Suppressor macrophage (primary cell): ENCODE measurements at places on chromosomes 2 and 18.

DNA sequence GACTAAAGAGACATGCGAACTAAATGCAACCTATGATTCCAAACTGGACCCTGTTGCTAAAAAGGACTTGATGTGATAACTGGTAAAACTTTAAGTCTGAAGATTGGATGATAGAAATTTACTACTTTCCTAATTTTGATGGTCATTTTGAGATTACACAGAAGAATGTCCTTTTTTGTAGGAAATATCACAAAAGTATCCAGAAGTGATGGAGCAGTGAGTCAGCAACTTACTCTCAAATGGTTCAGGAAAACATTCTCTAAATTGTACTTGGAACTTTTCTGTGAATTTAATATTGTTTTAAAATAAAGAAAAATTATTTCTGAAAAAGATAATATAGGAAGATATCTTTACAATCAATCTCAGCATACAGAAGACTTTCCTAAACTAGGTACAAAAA, 19.9 kb downstream of the MBOAT2 start:
- DNase-seq = no peak

GRCh38 chr2:42844366-42844765, 52.0 kb upstream of the HAAO start:
- no peak for DNase-seq

DNA sequence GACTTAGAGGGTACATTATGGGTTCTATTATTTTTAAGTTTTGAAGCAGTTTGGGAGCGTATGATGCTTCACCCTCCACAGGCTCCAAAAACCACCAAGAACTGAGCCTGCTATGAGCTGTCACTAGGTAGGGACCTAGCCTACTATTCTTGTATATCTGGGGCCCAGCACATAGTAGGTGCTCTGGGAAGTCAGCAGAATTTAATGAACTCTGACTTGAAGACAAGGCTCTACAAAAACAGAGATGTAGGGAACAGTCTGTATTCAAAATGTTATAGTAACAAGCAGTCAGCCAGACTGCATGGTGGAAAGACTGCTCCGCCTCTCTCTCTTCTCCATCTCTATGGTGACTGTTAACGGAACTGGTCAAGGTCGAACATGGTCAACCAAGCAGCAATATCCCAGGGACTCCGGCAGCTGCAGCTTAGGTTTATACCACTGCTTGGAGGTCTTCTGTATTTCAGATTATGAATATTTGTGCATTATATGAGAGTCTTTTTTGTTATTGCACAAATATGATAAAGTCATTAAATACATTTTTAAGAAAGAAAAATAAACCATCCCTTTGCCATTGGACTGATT, 22.2 kb upstream of the YWHAQ start:
- no peak for DNase-seq

GRCh38 chr2:222399038-222399783, 25.1 kb upstream of the SGPP2 start:
- DNase-seq = no peak

- no peak for DNase-seq
These were observed 107.7 kb downstream of the HNMT start for GRCh38 chr2:138071720-138072719.

DNA sequence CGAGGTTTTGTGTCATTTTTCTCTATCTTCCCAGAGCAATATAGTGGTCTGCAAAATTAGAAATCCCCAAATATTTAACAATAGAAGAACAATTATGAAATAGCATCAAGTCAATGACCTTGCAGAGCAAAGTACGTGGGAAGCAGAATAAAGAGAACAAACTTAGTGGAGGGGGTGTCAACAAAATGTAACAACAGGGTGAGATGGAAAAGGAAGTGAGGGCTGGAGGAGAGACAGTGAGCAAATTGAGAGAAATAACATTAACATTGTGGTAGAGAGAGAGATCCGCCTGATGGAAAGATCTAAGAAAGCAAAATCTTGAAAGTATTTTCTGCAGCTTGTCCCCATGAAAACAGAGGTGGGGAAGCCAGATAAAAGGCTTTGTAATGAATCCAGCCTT, 23.4 kb downstream of the ARHGAP15 start:
- DNase-seq = peak; percentile 79

DNA sequence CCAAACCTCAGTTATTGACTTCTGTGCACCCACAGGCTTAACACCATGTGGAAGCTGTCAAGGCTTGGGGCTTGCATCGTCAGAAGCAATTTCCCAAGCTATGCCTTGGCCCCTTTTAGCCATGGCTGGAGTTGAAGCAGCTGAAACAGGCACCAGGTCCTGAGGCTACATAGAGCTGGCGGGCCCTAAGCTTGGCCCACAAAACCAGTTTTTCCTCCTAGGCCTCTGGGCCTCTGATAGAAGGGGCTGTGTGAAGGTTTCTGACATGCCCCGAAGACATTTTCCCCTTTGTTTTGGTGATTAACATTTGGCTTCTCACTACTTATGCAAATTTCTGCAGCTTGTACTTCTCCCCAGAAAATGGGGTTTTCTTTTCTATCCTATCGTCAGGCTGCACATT, 9.1 kb upstream of the TMX3 start:
- DNase-seq = no peak

DNA sequence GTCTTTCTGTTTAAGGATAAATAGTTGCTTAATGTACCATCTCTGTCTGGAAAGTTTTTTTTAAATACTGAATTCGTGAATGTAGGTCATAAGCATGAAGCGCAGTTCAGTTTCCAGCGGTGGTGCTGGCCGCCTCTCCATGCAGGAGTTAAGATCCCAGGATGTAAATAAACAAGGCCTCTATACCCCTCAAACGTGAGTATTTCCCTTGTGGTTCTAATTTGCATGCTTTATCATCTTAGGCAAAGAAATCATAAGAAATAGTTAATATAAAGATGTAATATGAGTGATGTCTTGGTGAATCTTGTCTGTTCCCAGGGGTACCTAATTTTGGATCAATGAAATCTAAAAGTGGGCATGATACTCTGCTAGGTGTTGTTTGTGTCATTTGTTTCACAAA, 1.5 kb downstream of the NDC80 start:
- DNase-seq = no peak

- DNase-seq = no peak
These were observed 20.5 kb downstream of the GRB14 start for GRCh38 chr2:164600763-164601162.

- no peak for DNase-seq
These were observed 16.3 kb downstream of the THOC1 start for GRCh38 chr18:251572-251971.

- peak; percentile 81 for DNase-seq
These were observed 114.5 kb upstream of the STPG4 start for GRCh38 chr2:47269316-47270232.

GRCh38 chr2:65416945-65417344, 15.5 kb downstream of the SPRED2 start:
- DNase-seq = no peak

- DNase-seq = no peak
These were observed 114.6 kb downstream of the FMNL2 start for GRCh38 chr2:152449578-152449977.

DNA sequence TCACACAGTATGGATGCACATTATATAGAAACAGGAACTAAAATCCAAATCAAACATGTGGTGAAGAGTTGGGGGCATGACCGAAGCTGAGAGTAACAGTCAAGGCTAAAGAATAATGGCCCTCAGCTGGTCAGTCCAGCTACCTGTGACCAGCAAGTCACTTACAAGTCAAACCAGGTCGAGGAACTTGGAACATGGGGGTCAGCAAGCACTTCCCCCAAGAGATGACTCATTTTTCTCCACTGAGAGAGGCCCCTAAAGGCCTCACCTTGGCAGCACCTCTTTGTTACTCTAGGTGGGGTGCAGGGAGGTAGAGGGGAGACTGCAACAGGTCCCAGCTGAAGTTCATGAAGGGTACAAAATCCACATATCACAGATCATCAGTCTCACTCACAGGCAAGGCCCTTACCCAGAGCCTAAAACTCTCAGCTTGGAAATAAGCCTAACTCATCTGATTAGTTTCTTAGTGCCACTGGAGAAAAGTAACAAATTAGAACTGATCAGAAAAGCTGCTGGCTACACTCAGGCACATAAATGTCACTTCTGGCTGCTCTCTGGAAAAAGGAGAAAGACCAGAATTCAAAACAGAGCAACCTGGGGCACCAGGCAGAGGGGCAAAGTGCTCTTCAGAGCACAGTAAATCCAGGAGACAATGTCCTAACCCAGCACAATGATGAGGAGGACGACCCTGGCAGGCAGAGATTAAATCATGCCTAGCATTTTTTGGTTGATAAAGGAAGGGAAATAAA, 4.0 kb downstream of the SDC1 start:
- no peak for DNase-seq

GRCh38 chr2:88210132-88211002, 40.2 kb downstream of the THNSL2 start:
- DNase-seq = no peak

GRCh38 chr2:44883356-44883755, 58.1 kb upstream of the SIX3 start:
- DNase-seq = no peak

- peak; percentile 40 for DNase-seq
These were observed 3.5 kb downstream of the YWHAQ start for GRCh38 chr2:9627310-9627709.

DNA sequence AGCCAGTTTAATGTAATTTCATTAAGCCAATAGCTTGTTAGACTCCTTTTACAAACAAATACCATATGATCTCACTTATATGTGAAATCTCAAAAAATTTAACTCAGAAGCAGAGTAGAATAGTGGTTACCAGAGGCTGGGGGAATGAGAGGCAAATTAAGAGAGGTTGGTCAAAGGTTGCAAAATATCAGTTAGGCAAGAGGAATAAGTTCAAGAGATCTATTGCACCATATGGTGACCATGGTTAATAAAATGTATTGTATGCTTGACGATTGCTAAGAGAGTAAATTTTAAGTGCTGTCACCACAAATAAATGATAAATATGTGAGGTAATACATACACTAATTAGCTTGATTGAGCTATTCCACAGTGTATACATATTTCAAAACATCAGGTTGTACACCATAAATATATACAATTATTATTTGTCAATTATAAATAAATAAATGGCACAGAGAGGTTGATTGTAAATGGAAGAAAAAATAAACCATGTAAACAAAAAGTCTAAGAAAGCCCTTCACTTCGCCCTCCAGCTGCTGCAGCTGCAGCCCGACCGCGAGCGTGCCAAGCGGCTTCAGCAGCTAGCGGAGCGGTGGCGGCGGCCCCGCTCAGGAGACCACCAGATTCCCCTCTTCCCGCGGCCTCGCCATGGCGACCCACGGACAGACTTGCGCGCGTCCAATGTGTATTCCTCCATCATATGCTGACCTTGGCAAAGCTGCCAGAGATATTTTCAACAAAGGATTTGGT, 23.0 kb upstream of the ACTR2 start:
- DNase-seq = no peak

GRCh38 chr2:28976584-28976983, 4.5 kb upstream of the TOGARAM2 start:
- DNase-seq = no peak

- DNase-seq = no peak
These were observed 122.2 kb downstream of the QPCT start for GRCh38 chr2:37466533-37467222.

- no peak for DNase-seq
These were observed 67.8 kb downstream of the MERTK start for GRCh38 chr2:111966241-111966640.

DNA sequence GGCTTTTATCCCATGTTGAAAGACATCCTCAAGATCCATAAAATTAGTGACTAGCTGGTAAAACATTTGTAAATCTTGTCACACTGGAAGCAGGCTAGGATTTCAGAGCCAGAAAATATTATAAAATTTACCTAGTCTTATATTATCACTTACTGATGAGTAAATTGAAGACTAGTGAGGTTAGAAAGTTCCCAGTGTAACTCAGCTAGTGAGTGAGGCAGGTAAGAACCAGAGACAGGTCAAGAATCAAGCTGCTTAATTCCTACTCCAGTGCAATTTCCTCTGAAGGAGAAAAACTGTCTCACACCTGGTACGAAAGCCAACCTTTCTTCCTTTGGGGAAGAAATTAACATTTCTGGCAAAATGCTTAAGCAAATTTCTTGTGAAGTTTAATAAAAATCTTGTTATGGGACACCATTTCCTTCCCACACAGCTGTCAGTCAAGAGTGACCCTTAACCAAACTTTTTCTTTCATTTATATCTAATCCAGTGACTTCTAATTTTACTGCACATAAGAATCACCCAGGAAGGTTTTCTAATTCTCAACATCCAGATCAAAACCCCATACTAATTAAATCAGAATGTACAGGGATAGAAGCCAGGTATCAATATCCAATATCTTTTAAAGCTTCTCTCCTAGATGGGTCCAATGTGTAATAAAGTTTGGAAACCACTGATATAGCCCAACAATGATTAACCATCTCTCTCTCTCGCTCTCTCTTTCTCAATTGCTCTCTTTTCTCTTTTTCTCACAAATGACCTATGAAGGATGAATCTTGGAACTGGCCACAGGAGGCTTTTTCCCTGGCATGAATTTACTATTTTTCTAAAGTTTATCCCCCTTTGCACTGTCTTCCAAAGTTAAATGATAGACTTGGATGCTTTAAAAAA, 264.3 kb upstream of the SLC39A10 start:
- no peak for DNase-seq

GRCh38 chr2:219171231-219171651, 1.4 kb upstream of the SLC23A3 start:
- DNase-seq = peak; percentile 61

GRCh38 chr18:8562070-8562469, 47.2 kb upstream of the RAB12 start:
- DNase-seq = no peak

DNA sequence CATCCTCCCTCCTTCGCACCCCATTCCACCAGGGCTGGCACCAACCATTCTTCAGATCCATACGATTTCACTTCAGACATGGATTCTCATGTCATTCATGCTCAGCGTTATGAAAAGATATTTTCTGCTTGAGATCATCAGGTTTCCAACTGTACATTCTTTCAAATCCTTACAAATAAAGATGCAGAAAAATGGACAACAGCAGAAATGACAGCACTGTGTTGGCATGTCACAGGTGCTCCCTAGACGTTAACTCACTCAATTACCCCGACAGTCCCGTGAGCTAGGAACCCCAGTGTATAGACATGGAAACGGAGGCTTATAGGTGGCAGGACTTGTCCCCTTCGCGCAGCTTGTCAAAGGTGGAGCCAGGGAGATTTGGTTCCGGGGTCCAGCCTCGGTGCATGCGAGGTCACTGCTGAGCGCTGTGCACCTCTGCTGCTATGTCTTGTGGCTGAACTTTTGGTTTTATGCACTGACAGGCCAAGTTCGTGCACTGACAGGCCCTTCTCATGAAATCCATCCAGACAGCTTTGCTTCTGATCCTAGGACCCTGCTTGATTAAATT, 17.7 kb downstream of the FHL2 start:
- no peak for DNase-seq
